ENCODE measurements at places on chromosomes 11 and 22.

GRCh38 chr11:111719379-111719778 lies 46.8 kb downstream of the PPP2R1B start:
- no peak for DNase-seq

DNA sequence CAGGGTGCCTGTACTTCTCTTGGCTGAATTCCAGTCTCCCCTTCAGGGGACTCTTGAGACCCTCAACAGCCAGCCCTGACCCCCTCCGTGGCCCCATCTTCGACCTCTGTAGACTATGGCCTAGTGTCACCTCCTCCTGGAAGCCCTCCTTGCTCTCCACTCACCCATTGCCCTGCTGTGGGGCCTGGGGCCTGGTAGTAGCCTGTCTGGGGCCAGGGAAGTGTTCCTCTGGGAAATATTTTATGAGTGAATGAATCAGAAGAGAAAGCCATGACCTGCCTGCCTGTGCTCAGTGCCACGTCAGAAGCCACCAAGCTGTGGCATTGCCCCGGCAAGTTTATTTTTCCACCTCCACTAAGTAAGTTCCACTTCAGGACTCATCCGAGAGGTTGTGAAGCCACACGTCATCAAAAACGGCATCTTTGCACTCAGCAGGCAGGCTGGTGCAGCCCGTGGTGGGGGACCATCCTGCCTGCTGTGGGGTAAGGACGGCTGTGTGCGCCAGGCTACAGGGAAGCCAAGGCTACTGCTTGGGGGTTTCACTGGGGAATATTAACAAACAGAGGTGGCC lies 59.6 kb upstream of the PPARA start:
- no peak for DNase-seq

DNA sequence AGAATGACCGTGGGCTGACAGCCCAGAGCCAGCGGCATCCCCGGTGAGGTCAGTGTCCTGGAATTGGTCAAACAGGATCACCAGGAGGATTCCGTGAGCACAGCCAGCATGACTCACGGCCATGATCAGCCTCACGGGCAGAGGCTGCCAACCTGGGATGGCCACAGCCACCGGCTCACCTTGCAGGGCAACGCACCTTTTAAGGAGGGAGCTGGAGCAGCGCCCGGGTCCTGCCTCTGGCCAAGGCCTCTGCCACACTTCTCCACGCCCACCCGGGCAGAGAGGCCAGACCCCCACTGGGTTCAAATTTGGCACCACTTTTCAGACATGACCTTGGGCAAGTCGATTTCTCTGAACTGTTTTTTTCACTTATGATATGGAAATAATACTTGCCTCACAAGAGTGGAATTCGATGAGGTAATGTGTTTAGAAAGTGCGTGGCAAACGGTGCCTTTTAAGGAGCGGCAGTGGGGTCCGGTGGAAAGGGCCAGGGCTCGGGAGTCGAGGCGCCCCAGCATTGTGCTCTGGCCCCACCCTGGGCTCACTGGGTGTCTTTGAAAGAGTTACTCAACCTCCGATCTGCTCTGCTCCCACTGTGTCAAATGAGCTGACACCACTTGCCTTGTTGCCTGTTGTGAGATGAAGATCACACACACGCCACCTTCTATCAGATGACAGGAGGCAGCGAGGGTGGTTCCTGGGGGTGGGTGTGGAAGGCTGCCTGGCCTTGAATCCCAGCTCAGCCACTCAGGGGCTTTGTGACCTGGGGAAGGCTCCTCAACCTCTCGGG lies 16.0 kb downstream of the TXN2 start:
- DNase-seq, result no peak

GRCh38 chr11:87589082-87589481 lies 551.3 kb downstream of the TMEM135 start:
- no peak for DNase-seq

DNA sequence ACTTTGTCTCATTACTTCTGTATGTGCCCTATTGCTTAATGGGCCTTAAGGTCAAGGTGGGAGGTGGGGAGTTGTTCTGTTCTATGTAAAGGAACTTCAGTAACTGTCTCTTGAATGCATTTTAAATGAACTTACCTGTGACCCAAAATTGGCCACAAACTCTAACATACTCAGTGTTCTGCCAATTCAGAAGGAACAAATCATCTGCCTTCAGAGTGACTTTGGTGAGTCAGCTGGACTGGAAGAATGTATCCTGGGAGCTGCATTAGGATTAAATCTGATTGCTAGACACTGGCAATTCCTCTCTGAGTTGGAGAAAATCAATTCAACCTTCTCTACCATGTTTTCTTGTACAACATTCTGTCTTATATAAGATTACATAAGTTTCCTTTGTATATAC lies 1104.8 kb downstream of the DLG2 start:
- no peak for DNase-seq

- DNase-seq, result no peak
Observed at GRCh38 chr11:121654259-121654842, 201.6 kb upstream of the SORL1-AS1 start.

- no peak for DNase-seq
Observed at GRCh38 chr22:40345271-40345670, 1.0 kb upstream of the ADSL start.

DNA sequence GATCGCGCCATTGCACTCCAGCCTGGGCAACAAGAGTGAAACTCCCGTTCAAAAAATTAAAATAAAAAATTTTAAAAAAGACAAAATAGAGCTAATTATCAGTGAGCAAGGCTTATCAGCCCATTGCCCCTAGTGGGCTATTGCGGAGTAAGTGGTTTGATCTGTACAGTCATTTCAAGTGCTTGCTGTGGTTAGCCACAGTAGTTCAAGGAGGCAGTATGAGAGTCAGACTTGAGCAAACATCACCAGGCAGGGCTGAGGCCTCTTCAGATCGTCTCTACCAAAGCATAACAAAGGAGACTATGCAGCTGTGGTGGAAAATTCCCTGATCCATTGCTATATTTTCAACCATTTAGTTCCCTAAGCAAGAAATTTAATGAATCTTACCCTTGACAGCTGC lies 4.3 kb upstream of the SBF2 start:
- DNase-seq, result no peak

- DNase-seq, result no peak
Observed at GRCh38 chr11:130979386-130979972, 63.2 kb upstream of the SNX19 start.

DNA sequence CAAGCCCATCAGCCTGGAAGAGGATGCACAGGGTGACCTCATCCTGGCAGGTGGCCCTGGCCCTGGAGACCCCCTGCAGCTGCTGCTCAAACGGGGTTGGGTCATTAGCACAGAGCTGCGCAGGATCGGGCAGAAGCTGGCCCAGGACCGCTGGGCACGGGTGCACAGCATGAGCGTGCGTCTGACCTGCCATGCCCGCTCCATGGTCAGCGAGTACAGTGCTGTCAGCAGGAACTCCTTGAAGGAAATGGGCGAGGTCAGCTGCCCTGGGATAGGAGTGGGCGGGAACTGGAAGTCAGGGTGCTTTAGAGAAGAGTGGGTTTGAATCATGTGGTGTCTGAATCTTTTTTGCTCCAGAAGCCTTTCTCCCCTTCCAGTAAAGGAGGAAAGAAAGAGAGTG lies 61.1 kb downstream of the INSC start:
- no peak for DNase-seq

DNA sequence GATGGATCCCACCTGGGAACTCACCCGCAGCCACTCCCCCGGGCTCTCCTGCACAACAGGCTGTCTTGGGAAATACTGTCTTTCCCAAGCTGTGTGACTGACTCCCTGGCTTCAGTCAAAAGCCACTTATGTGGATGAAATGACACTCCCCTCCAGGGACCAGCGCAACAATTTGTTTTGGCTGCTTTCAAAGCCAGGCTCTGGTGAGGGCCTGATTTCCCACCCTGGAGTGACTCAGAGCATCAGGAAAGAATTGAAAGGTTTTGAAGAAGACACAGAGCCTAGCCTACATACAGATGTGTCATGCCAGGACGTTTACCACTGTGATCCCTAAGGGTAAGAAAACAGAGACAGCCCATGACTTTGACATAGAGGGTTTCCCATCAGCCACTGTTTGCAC lies 550.5 kb downstream of the MIAT start:
- no peak for DNase-seq

DNA sequence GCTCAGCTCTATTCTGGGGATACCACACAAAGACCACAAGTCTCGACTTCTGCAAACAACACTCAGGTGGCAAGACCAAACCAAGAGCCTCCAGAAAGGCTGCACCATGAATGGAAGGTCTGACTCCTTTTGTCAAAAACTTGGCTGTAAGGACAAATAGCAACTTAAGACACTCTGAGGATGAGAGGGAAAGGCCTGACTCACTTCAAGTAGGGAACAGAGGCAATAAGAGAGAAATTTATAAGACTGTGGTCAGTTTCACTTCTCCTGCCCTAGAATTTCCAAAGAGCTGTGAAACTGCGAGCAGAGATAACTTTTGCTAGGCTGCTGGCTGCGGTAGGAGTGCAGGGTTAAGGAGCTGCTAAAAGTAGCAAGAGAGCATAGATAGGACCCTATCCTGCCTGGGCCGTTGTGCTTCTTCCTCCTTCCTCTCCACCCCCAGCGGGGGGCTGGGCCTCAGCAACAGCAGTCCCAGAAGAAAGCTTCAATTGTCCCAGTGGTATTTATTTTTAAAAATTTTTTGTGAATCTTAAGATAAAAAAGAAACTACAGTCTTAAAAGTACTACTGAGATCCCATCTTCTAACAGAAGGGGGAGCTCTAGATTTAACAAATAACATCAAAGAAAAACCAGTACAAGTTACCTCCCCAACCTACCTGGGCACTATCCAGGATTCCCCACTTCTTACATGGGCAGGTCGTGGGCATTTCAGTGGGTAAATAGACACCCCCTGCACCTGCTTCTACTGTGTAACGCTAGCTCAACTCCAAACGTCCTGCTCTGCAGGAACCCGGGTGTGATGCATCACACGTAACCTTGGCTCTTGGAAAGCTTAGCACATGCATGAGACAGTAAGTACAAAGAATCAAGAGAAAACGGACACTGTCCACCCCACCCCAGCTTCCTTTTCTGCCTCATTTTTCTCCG lies 66.4 kb downstream of the SGSM3 start:
- peak; percentile 89 for DNase-seq

DNA sequence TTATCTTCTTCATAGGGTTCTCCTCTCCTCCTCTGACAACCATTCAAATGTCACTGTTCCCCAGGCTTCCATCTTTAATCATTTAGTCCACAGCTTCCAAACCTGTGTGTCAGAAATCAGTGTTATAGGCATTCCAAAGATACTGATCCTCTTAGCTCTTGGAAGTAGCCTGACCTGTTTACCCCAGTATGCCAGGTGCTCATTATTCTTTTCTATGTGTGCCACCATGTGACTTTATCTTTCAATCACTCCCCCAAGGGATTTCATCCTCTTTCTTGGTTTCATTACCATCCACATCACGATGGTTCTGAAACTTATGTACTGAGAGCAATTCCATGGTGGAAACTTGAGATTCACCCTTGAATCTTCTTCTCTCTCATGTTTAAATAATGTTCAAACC lies 7.6 kb downstream of the POU2AF2 start:
- DNase-seq, result no peak

GRCh38 chr11:100863080-100863581 lies 176.0 kb downstream of the ARHGAP42 start:
- DNase-seq, result no peak

DNA sequence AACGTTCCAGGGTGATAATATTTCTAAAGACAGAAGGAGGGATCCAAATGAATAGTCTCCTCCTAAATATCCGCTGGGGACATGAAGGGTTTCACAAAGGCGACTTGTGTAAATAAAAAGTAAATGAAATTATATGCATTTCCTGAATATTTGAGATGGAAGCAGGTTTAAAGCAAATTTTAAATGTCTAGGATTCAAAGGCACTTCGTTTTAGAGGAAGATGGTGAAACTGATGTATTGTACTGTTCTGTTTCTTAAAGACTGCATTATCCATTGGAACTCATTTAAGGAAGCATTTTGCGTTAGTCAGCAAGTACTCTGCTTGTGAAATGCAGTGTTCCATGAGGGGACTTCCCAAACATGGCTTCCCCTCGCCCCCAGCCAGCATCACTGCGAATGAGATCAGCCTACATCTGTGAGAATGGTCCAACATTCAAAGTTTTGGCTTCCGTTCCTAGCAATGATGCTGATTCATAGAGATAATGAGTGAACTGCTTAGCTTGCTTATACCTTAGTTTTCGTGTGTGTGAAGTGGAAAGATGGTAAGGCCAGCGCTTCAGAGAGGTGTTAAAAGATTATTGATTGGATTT lies 1.5 kb downstream of the RAB39A start:
- peak; percentile 93 for DNase-seq

DNA sequence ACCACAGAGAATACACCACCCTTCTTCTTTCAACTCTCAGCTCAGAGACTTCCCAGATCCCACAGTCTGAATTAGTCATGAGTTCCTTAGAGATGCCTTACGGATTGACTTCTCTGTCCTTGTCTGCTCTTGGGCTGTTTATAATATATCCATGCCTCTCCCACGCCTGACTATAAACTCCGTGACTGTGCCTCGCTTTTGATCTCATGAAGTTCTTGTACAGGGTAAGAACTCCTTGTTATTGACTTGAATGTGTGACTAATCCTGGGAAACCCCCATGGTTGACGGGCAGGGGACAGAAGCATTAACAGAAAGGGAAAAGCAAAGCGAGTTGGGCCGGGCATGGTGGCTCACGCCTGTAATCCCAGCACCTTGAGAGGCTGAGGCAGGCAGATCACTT lies 62.4 kb upstream of the POU2AF1 start:
- DNase-seq, result peak; percentile 13

- peak; percentile 23 for DNase-seq
Observed at GRCh38 chr22:28051787-28052356, 132.8 kb upstream of the PITPNB start.

DNA sequence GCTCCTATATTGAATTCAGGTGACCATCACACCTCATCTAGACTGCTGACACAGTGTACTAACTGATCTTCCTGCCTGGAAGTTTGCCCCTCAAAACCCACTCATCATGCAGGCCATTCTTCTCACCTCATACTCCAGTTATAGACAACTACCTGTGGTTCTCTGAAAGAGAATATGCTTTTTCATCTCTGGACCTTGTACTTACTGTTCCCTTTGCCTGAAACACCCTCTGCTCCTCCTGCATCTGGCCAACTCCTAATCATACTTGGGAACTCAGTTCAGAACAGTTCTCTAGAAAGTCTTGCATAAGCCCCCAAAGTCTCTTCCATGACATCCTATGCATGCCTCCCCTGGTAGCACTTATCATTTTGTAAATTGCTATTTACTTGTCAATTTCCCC lies 28.2 kb upstream of the P4HA3 start:
- DNase-seq, result no peak

GRCh38 chr11:133271206-133271605 lies 261.1 kb downstream of the OPCML start:
- no peak for DNase-seq

DNA sequence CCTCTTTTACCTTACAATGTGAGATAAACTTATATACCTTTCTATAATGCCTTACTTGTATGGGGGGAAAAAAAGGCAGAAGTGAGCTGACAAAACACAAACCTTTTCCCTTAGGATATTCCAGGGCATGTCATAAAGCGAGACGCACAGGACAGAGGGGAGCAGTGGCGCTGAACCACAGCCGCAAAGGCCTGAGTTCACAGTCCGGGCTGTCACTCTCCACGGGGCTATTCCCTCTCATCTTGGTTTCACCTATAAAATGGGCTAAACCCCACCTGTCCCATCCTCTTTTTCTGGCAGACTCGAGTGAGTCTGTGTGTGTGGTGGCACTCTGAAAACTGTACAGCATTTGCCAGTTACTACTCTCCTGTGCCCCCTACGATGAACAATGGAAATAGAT lies 14.4 kb upstream of the FXYD2 start:
- no peak for DNase-seq
